ENCODE measurements at places on chromosomes 2 and 18. TPM values are rescaled to one million over a fixed set of nuclear protein-coding genes. Genes with fewer than 3 reads are reported as not detected.
A peak's percentile ranks its signal among the peaks of the same experiment; 100 is the strongest.

The ALLC gene
- total RNA-seq, result not detected

The GALNT3 gene
- 0.47 TPM for total RNA-seq

The ONECUT2 gene
- 0.04 TPM for total RNA-seq

DNA sequence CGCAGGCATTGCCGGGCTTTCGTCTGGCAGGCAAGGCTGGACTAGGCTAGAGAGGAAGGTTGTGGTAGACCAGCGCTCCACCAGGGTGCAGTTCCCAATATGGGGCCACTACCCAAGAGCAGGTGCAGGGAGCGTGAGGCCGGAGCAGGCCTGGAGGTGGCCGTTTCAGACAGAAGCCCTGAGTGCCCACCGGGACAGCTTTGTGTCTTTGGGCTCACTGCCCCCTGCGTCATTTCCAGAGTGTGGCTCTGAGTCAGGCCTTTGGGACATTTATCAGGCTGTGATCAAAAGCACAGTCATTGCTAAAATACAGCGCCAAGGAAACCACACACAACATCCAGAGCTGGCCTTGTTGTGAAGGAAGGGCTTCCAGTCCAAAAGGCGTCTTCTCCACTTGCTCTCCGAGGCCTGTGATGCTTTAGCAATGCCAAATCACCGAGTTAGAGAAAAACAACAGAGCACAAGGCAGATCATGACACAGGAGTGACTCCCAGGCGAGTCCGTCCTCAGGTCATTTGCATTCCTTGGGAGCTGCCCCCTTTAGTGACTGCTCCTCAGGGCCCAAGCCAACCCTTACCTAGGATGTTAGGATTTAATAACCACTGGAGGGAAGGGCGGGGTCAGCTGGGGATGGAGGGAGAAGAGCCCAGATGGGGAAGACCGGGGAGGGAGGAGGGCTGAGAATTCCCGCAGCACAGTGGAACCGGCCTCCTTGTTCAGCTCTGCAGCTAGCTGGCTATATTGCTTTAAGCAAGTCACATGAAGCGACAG lies 42.3 kb downstream of the RFX8 start:
- H3K27ac ChIP-seq, result no peak overlapping the region
- H3K27me3 ChIP-seq, result no peaks in the 10 kb centered on the region
- peak; percentile 82 for DNase-seq
- no peak overlapping the region for H3K4me3 ChIP-seq

DNA sequence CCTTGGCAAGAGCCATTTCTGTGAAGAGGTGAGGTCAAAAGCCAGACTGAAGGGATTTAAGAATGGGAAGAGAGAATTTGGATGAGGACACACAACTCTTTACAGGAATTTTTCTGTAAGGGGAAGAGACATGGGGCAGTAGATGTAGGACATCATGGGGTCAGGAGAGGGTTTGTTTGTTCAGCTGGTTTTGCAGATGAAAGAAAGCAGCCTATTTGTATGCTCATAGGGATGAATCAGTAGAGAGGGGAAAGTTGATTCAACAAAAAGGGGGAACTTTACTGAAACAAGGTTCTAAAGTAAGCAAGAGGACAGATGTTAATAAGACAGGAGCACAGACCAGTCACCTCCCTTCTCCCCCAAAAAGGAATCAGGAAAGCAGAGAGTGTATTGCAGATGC lies 11.2 kb downstream of the SCG2 start:
- no peaks in the 10 kb centered on the region for H3K27me3 ChIP-seq
- H3K4me1 ChIP-seq, result peaks cover 2% of the 10 kb centered on the region
- H3K27ac ChIP-seq, result no peak overlapping the region
- no peak for DNase-seq
- H3K4me3 ChIP-seq, result no peak overlapping the region

DNA sequence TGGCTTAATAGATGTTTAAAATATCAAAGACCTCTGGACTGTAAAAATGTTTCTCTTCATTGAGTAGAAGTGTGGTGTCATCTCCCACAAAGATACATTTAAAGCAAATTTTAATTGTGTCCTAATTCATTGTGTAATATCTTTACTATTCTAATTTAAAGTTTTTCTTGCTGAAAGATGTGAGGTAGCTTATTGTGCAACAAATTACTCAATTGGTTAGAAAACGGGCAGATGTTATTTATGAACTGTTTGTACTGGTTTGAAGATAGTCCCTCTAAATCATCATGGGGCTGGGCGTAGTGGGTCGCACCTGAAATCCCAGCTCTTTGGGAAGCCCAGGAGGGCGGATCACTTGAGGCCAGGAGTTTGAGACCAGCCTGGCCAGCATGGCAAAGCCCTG lies 65.3 kb downstream of the CYBRD1 start:
- H3K27me3 ChIP-seq, result no peaks in the 10 kb centered on the region
- no peaks in the 10 kb centered on the region for H3K4me1 ChIP-seq
- H3K4me3 ChIP-seq, result no peak overlapping the region

DNA sequence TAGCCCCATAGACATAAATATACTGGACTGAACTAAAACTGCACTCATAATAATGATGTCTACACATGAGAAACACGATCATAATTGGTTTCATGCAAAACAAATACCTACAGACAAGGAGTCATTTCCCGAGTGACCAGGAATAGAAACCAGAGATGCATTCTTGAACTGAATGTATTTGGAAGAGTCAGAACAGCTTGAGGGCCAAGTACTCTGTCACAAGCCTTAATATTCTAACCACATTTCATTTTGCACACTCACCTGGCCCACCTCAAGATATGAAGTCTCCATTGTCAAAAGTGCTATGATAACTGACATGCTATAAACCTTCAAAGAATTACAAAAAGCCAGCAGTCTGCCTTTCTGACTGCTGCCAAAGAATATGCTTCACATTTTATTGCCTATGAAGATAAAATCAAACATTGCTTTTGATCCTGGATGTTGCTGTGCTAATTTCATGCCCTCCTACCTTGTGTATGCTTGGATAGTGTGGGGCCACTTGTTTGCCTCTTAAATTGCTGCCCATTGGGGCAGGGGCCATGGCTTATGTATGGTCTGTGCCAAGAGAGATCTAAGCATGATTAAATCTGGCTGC lies 18.9 kb upstream of the ASAP2 start:
- no peak overlapping the region for H3K4me3 ChIP-seq
- H3K4me1 ChIP-seq, result no peaks in the 10 kb centered on the region
- H3K27me3 ChIP-seq, result no peaks in the 10 kb centered on the region

DNA sequence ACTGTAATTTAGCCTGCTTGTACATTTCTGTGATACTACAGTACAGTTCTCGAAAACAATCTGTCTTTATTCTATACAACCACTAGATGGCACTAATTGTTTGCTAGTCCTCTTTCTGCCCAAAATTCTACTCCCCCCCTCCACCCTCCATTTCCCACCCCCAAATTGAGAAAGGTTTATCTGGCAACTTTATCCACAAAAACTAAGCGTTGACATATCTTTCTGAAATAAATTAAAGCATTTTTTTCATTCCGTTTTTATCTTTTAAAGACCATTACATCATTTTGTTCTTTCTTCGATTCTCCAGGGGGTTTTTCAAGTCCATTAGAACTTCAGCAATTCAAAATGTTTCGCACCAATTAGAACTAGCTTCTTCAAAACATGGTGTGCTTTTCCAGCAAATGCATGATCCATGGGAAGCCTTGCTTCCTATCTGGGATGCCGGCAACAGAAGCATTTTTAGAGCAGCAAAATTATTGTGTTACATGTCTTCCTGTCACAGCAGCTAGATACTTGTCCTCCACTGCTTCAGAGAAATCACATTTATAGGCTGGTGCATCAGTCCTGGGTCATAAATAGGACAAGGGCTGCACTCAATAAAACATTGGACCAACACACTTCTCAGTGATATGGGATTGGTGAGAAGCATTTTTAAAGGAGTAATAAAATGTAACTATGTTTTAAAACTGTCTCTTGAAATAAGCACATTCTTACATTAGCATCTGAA lies 241.3 kb downstream of the PAX3 start:
- no peak overlapping the region for H3K4me3 ChIP-seq
- H3K27ac ChIP-seq, result no peak overlapping the region
- no peaks in the 10 kb centered on the region for H3K36me3 ChIP-seq
- no peaks in the 10 kb centered on the region for H3K27me3 ChIP-seq
- no peaks in the 10 kb centered on the region for H3K4me1 ChIP-seq

- H3K27ac ChIP-seq, result peak overlapping the region; percentile 97
- H3K36me3 ChIP-seq, result peaks cover 38% of the 10 kb centered on the region
- no peak for DNase-seq
- no peak overlapping the region for H3K4me3 ChIP-seq
- H3K27me3 ChIP-seq, result no peaks in the 10 kb centered on the region
- no peaks in the 10 kb centered on the region for H3K4me1 ChIP-seq
Observed at GRCh38 chr2:20618468-20618885, 32.4 kb downstream of the HS1BP3 start.

DNA sequence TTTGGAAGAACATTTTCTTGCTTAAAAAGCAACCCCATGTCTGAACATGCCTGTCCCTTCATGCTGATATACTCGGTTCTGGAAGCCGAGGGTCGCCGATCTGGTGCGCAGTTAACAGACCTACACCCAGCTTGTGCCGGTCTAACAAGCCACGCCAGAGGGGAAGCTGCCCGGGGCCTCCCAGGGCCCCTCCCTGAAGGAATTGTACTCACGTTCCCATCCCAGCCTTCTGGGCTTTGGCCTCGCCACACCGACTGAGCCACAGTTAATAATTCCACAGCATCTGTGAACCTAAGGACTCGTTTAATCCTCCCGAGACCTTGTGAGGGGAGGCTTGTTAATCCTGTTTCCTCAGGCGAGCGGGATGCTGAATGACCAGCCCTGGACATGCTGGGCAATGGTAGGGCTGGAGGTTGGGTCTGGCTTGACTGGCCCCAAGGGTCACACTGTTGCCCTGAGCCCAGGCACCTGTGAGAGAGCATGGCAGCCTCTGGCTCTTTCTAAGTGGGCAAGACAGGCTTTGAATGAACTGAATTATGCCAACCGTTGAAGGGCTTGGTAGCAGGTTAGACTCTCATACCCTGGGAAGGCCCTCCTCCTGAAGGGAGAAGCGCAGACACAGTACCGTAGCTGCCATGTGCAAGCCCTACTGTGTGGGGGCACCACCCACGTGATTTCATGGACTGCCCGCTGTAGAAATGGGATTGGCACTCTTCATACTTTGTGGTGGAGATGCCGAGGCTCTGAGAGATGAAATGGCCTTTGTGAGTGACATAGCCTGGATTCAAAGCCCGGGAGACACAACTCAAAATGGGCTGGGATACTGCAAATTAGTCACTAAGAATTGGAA lies 27.9 kb upstream of the ODC1 start:
- no peak overlapping the region for H3K27ac ChIP-seq
- no peaks in the 10 kb centered on the region for H3K27me3 ChIP-seq
- DNase-seq, result no peak
- H3K36me3 ChIP-seq, result no peaks in the 10 kb centered on the region

DNA sequence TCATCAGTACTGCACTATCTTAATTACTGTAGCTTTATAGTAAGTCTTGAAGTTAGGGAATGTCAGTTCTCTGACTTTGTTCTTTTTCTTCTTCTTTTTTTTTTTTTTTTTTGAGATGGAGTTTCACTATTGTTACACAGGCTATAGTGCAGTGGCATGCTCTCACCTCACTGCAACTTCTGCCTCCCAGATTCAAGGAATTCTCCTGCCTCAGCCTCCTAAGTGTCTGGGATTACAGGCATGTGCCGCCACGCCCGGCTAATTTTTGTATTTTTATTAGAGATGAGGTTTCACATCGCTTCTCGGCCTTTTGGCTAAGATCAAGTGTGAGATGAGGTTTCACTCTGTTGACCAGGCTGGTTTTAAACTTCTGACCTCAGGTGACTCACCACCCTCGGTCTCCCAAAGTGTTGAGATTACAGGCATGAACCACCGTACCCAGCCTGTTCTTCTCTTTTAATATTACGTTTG lies 41.9 kb upstream of the TANC1 start:
- no peak overlapping the region for H3K4me3 ChIP-seq
- H3K27me3 ChIP-seq, result no peaks in the 10 kb centered on the region
- H3K36me3 ChIP-seq, result no peaks in the 10 kb centered on the region
- DNase-seq, result no peak

DNA sequence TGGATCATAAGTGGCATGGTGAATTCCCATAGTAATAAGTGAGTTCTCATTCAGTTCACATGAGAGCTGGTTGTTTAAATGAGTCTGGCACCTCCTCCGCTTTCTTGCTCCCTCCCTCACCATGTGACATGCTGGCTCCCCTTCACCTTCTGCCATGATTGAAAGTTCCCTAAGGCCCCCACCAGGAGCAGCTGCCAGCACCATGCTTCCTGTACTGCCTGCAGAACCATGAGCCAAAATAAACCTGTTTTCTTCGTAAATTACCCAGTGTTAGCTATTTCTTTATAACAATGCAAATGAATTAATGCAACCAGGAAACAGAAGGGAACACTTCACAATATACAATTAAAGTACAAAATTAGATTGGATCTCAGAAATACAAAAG lies 257.0 kb downstream of the MREG start:
- no peaks in the 10 kb centered on the region for H3K4me1 ChIP-seq
- H3K4me3 ChIP-seq, result no peak overlapping the region
- no peak overlapping the region for H3K27ac ChIP-seq

- no peaks in the 10 kb centered on the region for H3K36me3 ChIP-seq
- H3K4me3 ChIP-seq, result no peak overlapping the region
- no peaks in the 10 kb centered on the region for H3K4me1 ChIP-seq
- no peak overlapping the region for H3K27ac ChIP-seq
Observed at GRCh38 chr2:197205585-197206215, 104.9 kb downstream of the ANKRD44 start.

- H3K27ac ChIP-seq, result no peak overlapping the region
- H3K27me3 ChIP-seq, result no peaks in the 10 kb centered on the region
- no peaks in the 10 kb centered on the region for H3K36me3 ChIP-seq
- no peaks in the 10 kb centered on the region for H3K4me1 ChIP-seq
Observed at GRCh38 chr18:35186291-35187034, 54.4 kb upstream of the ZNF397 start.

DNA sequence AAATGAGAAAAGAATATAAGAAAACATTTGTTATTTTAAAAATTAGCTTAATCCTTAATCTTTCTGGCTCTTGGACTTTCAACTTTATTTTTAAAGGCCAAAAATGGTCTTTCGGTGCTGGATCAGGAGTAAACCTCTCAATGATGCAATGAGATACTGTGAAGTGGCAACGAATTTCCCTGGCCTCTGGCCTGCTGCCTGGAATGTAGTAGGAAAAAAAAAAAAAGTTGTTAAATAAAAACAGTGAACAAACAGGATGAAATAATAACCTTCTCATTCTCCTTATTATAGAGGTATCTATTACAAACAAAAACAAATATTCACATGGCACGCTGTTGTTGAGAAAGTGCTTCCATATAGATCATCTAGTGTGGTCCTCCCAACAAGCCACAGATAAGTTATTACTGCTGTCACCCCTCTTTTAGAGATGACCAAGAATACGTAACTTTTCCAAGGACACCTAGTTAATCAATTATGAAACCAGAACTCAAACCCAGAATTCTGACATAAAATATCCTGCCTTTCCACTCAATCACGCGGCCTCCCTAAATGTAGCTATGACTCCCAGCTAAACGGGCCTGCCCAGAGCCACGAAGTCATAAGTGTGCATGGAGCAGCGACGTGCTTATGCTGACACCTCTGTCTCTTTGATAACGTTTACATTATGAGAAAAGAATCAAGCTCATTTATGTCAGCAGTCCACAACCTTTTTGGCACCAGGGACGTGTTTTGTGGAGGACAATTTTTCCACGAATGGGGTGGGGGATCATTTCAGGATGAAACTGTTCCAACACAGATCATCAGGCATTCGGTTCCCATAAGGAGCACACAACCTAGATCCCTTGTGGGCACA lies 170.9 kb downstream of the BCL2 start:
- peaks cover 23% of the 10 kb centered on the region for H3K4me1 ChIP-seq
- no peaks in the 10 kb centered on the region for H3K27me3 ChIP-seq
- peak overlapping the region; percentile 30 for H3K27ac ChIP-seq
- peak; percentile 72 for DNase-seq
- H3K36me3 ChIP-seq, result no peaks in the 10 kb centered on the region

GRCh38 chr2:9251154-9252001 lies 44.8 kb downstream of the ASAP2 start:
- peak overlapping the region; percentile 37 for H3K27ac ChIP-seq
- H3K27me3 ChIP-seq, result no peaks in the 10 kb centered on the region
- no peak overlapping the region for H3K4me3 ChIP-seq
- H3K36me3 ChIP-seq, result no peaks in the 10 kb centered on the region
- no peaks in the 10 kb centered on the region for H3K4me1 ChIP-seq
- DNase-seq, result no peak

All from right atrium auricular region (tissue), 2 donors.